ENCODE measurements at places on chromosomes 3 and 15.

DNA sequence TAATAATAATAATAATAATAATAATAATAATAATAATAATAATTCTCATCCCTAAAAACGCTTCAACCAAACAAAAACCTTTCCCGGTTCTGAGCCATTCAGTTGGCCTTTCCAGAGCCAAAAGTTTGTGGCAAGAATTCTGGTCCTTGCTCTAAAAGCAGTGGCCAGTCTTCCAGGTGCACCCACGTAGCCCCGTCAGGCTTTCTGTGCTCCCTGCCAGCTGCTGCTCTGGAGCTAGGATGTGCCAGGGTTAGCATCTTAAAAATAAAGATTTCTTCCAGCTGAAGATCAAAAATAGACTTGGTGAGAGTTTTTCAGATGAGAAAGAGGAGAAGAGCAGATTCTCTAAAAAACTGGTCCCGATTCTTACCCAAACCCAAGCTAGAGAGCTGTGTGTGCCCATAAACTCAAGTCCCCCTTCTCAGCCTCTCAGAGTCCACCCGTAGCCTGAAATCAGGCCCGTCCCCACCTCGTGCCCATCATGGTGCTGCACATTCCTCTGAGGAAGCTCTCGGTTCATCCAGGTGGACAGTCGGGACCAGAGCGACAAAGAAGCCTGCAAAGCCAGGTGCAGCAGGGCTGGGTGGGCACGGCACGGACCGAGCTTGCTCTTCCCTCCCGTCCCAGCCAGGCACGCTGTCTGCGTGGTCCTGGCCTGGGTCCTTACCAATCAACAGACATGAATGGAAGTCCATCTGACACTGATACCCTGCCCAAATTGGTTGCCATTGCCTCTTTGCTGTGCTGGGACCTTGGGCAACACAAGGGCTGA lies 155.6 kb downstream of the LRRC28 start:
- DNase-seq: no peak

DNA sequence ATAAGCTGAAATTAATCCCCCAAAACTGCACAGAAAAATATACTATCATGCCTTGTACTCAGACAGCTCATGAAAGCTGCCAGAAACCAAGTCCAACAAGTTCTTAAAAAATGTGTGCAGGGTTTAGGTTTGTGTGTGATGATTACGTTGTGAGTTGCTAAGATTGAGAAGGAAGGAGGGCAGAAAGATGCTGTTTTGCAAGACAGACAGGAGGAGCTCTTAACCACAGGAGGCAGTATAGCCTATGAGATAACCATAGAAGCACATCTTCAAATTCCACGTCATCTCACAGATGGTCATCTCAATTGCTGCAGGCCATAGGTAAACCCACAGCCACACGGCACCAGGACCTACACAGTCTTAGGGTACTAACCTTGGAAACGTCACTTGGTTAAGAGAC lies 191.9 kb downstream of the STT3B start:
- no peak for DNase-seq

GRCh38 chr3:128429275-128429674 lies 37.4 kb downstream of the DNAJB8 start:
- no peak for DNase-seq

DNA sequence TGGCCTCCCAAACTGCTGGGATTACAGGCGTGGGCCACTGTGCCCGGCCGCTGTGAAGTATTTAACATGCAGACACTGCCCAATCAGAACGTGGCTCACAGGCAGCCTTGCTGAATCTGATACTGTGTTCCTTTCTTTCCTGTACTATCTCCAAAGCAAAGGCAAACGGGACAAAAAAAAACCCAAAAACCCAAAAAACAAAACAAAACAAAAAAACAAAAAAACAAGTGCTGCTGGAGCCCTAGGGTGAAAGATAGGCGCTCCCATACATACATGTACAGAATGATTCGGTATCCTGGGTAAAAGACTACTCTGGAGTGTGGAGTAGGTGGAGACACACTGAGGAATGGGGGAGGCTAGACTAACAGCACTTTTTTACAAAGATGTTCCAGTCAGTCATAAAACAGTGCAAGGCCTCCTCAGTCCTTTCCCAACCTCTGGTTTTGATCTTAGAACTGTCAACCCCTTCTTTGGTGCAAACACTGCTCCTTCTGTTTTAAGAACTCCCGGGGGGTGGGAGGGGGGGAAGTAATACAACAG lies 7.7 kb upstream of the MAP1A start:
- no peak for DNase-seq

GRCh38 chr15:59237924-59238331 lies 31.3 kb downstream of the LDHAL6B start:
- DNase-seq: no peak

DNA sequence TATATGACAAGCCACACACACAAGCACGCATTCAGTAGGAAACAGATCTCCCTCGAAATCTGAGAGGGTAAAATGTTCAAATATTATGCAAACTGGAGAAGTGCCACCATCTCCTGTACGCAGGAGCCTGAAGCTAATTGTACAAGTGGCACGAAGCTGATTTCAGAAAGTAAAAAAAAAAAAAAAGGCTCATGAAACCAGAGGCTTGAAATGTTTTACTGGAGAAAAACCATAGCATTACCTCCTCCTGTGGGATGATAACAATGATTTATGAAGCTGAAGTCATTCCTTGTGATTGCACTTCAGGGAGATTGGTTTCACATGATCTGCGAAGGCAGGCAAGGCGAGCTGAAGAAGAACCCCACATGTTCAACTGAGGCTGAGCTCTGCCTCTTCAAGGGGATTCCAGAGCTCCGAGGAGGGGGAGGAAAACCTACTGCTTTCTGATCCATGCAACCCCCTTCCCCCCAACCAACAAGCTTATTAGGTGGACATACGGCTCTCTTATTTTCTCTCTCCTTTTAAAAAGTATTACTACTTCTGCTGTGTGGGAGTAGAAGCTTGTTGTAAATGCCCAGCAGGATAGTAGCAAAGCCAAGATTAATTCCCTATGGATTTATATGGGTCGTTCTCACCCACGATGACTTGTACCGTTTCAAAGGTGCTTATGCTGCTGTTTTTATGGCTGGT lies 101.1 kb downstream of the GREM1 start:
- DNase-seq: no peak

DNA sequence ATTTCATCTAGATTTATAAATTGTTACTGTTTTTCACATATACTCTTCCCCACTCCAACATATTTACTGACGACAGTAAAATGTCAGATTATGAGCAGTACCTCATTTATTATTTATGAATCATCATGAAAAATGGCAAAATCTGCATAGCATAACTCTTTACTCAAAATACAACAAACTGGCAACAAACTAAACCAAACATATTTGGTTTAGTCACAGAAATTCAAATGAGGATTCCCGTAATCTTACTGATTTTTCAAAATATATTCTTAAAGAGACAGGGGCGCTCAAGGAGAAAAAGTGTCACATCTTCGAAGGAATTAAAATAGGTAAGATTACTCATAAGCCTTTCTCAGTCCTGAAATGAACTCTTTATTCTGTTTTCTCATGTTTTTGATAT lies 3.0 kb upstream of the GPR87 start:
- no peak for DNase-seq

- DNase-seq: peak; percentile 81
These were observed 31.0 kb downstream of the POC1A start for GRCh38 chr3:52123106-52123725.

DNA sequence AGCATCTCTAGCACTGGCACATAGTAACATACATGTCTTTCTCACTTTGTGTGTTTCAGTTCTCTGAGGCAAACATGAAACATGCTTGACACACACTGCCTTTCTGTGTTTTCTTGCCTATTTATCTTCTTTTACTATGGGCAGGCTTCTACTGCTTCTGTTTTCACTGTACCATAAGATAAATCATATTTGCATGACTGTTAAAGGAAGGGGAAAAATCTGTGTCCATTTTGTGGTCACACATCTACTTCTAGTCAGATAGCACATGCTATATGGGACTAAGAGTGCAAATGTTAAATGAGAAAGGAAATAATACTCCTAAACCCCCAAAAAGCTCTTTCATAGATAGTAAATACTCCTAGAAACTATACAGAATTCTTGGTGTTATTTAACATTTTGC lies 386.4 kb downstream of the ZBTB20 start:
- DNase-seq: no peak

- no peak for DNase-seq
These were observed 40.7 kb downstream of the CNOT10 start for GRCh38 chr3:32725721-32726120.

DNA sequence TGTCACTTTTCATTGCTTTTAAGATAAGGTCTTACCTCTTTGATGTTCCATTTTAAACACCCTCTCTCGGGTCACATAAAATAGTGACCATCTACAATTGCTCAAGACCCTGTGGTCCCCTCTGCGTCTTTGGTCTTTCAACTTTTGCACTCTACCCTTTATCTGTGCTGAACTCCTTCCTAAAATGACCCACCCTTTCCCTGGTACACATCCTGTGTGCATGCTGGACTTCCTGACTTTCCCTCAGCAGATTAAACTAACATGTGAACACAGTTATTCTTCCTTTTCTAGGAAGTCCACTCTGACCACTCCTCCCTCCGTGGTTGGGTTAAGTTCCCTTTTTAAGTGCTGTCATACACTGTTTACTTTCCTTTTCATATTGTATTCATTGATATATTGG lies 414.2 kb downstream of the GABRB3 start:
- no peak for DNase-seq

GRCh38 chr3:183247011-183247589 lies 6.0 kb upstream of the B3GNT5 start:
- DNase-seq: no peak

GRCh38 chr15:52351206-52351908 lies 55.8 kb upstream of the MYO5C start:
- DNase-seq: no peak

DNA sequence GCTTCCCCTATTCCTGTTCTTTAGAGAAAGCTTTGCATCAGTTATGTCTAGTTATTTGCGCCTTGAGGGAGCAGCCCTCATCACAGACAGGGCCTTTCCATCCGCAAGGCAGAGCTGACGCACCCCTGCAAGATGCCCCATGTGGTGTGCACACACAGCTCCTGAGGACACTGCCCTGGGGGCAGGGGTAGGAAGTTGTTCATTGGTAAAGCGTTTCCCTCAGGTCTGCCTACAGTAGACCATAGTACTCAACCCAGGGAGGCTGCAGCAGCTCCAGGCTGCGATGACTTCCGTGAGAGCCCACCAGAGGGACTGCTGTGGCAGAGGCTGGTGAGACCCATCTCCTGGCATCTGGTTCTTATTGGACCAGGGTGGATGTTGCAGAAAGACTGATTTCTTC lies 55.1 kb upstream of the PLXNA1 start:
- DNase-seq: no peak

- DNase-seq: no peak
These were observed 12.4 kb upstream of the OCA2 start for GRCh38 chr15:28111543-28111942.

- no peak for DNase-seq
These were observed 63.0 kb downstream of the ATP10A start for GRCh38 chr15:25799906-25800700.

DNA sequence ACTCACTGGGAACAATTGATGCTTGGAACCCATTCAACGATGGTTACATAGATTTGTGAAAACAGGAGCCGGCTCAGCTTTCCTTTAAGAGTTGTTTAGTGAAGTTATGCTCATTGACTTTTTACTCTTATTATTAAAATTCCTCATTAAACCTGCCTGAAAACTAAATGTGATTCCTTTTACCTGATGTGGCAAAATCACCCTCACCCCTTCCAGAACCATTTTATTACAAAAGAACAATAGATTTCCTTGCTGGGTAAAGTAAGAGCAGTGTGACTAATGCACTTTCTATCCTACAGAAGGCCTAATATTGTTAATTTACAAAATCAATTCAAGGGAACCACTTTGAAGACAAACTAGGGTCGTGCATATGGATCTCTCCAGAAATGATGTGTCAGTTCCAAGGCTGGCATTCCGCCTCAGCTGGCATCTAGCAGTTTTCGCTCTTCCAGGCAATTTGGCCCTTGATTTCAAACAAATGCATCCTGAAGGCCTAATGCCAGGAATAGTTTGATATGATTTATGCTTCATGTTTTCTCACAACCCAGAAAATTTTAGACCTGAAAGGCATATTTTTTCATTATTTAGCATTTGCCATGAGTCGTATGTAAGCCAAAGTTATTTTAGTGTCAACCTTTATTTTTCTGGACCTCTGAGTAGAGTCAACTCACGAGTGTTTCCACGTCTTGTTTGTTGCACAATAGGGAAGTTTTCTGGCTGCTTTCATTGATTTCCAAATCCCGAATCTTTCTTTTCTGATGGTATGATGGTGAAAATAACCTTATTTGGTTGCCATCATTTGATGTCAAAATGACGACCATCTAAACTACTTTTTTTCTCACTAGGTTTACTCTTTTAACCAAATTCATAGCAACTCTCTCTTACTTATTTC lies 447.8 kb downstream of the MECOM start:
- no peak for DNase-seq

DNA sequence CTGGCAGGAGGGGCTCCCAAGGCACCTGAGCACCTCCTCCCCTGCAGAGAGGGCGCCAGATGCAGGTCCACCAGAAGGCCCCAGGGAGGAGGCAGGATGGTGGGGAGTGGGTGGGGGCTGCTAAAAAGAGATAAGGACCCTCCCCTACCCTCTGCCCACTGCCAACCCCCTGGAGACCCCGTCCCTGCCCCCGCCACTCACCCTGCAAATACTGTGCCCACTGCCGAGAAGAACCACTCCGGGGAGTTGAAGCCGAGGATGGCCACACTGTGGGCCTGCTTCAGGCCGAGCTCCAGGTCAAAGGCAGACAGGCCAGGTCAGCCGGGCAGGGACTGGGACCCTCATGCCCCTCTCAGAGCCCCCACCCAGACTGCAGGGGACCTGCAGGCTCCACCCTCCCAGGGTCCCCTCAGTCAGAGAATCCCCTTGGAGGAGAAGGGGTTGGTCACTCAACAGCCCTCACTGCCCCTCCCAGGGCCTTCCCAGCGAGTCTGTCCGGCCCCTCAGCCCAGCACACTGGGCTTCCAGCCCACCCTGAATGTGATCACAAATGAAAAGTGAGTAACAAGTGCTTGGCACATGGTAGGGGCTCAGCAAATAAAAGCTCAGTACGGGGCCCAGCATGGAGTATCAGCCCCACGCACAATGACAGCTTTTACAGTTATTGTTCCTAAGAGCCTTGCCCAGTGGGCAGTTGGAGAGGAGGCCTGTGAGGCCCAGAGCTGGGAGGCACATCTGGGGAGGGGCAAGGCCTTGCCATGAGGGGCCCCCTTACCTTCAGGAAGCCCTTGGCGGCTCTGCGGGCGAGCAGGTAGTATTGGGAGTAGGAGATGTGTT lies 40.4 kb downstream of the ACSBG1 start:
- no peak for DNase-seq

All from CD4-positive, alpha-beta T cell treated with Interleukin-10 for 1 hour (primary cell).